Stimulated activated CD8-positive, alpha-beta memory T cell treated with anti-CD3 and anti-CD28 coated beads, Interleukin-4, amount 100 ng/mL, for 1 hour (primary cell): ENCODE measurements at places on chromosomes 5 and 9.

GRCh38 chr5:91061946-91062562 is 321.1 kb downstream of the ARRDC3 start:
- DNase-seq, result no peak

DNA sequence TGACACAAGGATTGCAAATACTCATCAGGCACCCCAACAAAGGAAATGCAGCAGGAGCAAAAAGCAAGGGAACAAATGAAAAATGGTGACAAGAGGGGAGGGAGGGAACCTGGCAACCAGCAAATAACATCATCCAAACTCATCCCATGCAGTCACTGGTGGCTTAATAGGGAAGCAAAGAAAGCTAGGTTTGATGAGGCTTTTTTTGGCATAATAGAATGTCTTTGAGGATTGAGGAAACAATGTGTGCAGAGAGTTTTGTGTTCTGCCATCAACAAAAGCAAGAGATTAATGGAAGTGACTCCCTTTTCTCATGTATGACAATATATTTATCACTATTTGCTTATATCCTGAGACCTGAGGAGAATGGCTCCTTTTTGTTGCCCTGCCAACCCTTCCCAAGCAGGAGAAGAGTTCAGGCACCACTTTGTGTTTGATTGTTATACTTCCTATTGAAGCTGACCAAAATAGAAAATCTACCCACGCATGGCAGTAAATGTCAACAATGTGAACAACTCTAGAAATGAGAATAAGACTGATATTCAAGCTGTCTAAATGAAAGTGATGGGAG is 375.7 kb downstream of the CAAP1 start:
- no peak for DNase-seq

GRCh38 chr9:107378006-107378405 is 94.9 kb downstream of the RAD23B start:
- DNase-seq, result no peak

DNA sequence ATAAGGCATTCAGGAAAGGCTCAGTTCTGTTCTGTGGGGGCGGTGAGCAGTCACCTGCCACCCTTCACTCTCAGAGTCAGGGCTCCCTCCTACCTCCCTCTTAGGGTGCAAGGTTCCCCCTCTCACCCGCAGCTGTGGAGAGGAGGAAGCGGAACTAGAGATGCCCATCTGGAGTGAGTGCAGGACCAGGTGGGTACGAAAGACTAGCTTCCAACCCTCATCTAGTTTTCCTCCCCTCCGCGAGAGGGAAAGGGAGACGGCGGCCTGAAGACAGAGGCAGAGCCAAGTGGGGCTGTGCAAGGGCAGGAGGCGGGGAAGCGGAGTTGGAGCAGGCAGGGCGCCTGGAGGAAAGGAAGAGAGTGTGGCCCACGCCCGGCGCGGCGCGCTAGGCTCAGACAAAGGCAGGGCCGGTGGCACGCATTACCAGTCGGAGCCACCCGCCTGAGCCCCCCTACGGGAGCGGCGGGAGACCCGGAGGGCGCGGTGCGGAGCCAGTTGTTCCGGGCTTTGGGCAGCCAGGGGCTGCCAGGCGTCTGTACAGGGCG is 7.3 kb downstream of the PRR7 start:
- no peak for DNase-seq

DNA sequence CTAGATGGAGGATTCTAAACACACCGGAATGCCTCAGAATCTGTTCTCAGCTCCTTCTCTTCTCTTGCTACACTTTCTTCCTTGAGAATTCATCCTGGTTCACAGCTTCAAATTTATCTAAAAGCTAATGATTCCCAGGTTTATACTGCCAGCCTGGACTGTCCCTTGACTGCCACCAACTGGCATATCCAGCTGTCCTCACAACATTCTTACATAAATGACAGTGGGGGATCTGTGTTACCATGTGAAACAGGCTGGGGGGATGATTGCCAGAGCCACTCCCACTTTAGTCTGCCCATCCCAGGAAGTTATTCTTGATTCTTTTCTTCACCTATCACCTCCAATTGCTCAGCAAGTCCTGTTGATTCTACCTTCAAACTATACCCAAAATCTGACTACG is 27.2 kb upstream of the ZFR start:
- no peak for DNase-seq

- no peak for DNase-seq
Observed at GRCh38 chr5:157464519-157465171, 4.6 kb downstream of the NIPAL4 start.

- DNase-seq, result no peak
Observed at GRCh38 chr9:16136961-16137360, 584.1 kb downstream of the CCDC171 start.

- DNase-seq, result no peak
Observed at GRCh38 chr5:131647048-131647769, 12.2 kb upstream of the RAPGEF6 start.

DNA sequence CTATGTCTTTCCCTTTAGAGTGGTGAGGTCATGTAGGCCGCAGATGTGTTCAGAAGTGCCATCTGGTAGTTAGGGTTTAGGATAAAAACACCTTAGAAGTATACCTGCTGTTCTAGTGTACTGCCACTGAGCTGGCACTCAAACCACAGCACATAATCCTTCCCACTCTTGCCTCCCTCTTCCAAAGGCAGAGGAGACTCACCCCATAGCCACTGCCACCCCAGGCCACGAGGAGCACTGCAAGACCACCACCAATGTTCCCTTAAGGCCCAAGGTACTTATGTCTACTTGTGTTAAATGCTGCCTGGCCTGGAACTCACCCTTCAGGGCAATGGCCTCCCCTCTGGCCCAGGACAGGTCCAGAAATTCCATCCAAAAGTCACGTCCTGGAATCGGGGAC is 379.5 kb upstream of the EDIL3 start:
- no peak for DNase-seq

- DNase-seq, result peak; percentile 40
Observed at GRCh38 chr5:90783460-90784333, 225.1 kb downstream of the ADGRV1 start.

DNA sequence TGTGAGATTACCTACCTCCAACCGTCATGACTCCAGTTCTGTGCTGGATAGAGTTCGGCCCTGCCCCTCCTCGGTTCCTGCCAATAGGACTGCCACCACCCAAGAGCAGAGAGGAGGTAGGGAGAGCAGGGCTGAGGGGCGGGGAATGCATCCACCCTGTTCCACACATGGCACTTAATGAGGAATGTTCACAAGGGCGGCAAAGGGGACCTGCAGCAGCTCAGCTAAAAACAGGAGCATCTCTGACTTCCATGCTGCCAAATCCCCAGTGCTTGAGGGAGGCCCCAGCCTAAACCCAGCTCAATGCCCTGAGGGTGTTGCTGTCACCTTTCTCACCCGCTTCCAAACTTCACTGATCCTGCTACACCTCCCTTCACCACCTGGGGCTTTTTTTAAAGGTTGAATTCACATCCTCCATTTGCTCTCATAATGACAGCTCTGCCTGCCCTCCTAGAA is 7.8 kb upstream of the DELE1 start:
- DNase-seq, result no peak

GRCh38 chr5:73805449-73805848 is 179.5 kb downstream of the ARHGEF28 start:
- no peak for DNase-seq

DNA sequence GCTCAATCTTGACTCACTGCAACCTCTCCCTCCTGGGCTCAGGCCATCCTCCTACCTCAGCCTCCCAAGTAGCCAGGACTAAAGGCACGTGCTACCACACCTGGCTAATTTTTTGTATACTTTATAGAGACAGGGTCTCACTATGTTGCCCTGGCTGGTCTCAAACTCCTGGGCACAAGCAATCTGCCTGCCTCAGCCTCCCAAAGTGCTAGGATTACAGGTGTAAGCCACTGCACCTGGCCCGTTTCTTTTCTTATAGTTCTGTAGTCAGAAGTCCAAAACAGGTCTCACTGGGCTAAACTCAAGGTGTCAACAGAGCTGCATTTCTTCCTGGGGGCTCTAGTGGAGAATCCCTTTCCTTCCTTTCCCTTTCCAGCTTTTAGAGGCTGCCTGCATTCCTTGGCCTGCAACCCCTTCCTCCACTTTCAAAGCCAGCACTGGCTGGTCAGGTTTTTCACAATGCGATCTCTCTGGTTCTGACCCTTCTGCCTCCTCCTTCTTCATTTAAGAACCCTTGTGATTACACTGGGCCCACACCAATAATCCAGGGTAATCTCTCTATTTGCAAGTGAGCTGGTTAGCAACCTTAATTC is 16.3 kb downstream of the IRF1 start:
- no peak for DNase-seq
